ENCODE measurements at places on chromosomes 4 and X.

GRCh38 chr4:170400361-170400760 is 310.6 kb upstream of the AADAT start:
- no peak for DNase-seq

DNA sequence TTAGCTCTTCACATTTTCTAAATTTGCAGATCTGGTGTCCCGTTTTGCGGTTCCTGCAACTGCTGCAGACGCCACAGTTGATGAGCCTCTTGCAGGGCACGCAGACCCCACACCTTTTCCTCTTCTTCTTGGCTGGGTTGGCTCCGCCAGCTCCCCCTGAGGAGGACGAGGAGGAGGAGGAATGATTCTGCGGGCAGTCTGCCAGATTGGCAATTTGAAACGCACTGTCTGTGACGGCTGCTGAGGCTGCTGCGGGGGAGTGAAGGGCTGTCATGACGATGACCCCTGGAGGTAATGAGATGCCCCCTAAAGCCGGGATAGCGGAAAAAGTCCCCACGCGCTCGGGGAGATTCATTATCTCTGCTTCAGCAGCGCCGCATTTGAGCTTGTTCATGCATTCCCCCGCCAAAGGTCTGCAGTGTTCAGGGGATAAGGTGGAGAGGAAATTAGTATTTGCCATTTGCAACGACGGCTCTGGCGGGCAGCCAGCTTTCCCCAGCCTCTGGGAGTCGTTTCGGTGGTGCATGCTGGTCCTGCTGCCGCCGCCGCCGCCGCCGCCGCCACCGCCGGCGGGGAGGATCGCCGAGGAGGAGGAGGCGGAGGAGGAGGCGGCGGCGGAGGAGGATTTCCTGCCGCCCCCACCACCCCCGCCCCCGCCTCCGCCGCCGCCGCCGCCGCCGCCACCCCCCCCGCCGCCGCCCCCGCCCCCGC is 3.8 kb downstream of the CXXC4 start:
- peak; percentile 14 for DNase-seq

DNA sequence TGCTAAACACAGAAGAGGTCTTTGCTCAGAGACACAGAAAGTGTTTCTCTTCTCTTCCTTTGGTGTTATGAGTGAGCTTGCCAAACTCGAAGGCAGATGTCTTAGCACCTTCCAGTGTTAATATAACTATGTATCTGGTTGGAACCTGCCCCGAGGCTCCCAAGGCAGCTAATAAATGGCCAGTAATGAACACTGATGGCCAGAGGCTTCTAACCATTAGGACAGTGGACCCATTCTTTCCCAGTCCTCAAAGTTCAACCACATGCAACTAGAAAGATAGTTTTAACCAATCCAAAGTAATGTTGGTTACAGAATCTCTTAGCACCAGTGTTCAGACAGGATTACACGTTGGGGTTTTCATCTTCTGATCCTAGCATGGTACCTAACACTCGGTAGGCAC is 42.7 kb upstream of the JADE1 start:
- no peak for DNase-seq

- DNase-seq, result no peak
Measured at GRCh38 chr4:140253556-140254027, 99.6 kb upstream of the MAML3 start.

DNA sequence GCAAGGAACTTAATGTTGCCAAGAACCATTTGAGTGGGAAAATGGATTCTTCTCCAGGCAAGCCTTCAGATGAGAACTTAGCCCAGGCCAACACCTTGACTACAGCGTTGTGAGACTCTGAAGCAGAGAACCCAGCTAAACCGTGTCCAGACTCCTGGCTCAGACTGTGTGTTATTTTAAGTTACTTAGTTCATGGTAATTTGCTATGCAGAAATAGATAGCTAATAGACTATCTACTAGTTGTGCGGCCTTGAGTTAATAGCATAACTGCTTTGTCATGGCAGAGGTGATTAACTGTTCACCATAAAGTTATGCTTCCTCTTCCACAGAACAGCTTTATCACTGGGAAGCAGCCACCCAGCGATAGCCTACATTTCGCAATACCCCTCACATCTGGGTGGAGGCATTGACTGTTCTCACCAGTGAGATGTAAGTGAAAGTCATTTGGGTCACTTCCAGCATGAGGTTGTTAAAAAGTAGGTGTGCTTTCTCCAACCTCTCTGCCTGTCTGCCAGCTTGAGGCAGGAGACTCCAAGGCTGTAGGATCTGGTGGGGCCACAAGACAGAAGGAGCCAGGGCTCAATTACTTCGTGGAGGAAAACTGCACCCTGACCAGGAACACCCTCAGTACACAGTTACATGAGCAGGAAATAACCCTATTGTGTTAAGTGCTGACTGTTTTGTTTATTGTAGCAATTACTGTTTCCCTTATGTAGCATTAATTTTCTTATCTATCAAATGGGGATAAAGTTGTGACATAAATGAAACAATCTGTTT is 94.2 kb downstream of the GPAT3 start:
- DNase-seq, result no peak

DNA sequence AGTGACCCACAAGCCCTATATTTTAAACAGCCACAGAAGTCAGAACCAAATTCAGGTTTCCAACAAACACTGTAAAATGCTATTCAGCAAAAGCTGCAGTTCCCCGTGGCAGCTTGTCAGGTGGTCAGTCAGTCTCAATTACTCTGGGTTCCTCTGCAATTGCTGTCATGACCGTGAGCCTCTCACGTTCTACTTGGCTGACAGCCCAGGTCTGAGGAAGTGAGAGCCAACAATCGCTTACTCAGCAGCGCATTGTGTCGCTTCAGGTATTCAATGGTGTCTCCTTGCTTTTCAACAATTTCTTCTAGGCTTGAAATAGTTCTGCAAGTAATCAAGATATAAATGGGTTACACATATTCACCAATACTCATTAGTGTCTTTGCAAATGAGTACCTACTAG is 25.8 kb downstream of the TRIM75 start:
- DNase-seq, result no peak

DNA sequence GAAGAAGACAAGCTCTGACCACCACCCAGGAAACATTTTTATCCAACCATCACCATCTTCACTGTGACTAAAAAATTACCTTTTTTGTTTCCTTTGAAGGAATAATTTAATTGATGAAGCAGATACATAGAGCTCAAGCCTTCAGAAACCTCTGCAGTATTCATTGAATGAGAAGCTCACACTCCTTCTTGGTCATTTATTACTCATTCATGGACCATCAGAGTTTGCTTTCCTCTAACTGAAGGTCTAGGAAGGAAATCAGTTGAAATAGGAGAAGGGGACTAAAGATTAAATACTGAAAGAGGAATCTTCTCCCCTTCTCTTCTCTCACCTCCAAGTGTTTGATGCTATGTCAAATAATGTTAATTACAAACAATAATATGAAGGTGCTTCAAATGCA is 290.6 kb upstream of the KLF3 start:
- no peak for DNase-seq

DNA sequence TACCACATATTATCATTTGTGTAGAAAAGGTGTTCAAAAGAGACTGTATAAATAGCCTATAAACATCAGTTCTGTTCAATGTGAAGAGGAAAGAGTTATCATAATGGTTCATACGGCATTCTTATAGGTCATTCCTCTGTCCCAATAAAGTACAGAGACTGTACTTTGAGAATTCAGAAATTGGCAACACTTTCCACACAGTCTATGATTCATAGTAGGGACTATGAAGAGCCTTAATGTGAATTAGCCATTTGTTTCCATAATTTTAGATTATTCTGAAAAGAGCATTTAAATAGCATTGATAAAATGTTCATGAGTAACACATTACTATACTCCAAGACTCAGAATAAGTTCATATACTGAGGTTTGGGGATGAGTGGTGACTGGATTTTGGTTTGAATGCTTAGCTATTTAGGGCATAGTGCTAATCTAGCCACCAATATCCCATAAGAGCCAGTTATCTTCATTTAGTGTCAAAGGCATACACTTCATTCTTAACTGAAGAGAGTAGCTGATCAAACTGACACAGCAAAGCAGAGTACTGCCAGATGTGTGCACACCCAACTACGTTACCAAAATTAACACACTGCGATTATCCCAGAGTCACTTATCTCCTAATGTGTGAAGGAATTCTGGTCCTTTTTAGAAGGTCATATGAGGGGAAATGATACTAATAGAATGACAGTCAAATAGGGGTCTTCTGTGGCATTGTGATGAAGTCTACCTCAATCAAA is 10.2 kb downstream of the ANK2 start:
- no peak for DNase-seq

DNA sequence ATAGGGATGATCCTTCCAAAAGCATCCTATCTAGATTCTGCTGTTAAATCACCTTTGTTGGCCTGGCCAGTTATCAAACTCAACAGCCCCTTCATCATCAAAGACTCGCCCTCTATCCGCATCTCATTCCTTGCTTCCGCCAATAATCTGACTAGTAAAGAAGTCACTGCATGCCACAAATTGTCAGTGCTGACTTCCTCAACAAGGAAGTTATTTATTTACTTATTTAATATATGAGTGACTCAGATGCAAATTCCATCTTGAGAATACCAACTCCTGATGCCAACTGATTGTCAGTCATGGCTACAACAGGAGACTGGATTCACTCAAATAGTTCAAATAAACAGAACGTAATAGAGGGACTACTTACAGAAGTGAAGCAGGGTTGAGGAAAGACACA is 283.8 kb downstream of the TRIML1 start:
- no peak for DNase-seq

- DNase-seq, result no peak
Measured at GRCh38 chr4:101232074-101232776, 115.1 kb downstream of the PPP3CA start.

All from CD4-positive, alpha-beta T cell (primary cell).